ENCODE measurements at places on chromosomes 2 and 18.
A peak's percentile ranks its signal among the peaks of the same experiment; 100 is the strongest.

DNA sequence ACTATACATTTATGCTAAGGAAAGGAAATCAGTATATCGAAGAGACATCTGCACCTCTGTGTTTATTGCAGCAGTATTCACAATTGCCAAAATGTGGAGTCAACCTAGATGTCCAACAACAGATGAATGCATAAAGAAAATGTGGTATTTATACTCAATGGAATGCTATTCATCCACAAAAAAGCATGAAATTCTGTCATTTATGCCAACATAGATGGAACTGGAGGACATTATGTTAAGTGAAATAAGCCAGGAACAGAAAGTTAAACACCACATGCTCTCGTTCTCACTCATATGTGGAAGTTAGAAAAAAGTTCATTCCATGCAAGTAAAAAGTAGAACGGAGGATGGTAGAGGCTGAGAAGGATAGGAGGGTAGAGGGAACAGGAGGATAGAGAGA, 59.5 kb downstream of the TWSG1 start:
- no peak for DNase-seq

DNA sequence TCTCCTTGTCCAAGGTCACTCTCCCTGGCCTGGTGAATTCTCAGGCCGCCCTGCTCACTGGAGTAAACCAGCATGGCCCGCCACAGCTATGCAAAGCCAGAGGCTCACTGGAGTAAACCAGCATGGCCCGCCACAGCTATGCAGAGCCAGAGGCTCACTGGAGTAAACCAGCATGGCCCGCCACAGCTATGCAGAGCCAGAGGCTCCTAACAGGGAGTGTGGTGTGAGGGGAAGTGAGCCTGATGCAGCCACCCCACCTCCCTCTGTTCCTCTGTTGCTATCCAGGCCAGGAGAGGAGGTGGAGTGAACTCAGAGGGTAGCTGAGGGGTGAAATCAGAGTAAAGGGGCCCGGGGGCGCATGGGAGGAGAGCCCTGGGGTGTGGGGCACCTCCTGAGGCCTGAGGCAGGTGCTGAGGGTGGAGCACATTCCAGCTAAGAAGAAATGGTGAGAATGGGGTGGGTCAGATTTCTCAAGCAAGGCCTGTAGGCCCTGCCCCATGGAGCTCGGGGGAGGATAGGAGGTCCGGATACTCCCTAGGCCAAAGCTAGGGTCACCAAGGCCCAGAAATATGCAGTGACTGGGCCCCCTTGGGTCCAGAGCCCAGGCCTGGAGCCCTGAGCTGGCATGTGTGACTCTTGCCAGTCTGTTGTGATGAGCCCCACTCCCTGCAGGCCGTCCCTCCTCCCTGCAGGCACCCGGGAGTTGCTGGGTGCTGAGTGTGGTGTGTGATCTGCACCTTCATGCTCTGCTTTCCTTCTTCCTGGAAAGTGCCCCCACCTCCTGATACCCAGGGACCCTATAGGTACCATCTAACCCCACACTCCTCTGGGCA, 1.5 kb downstream of the ATP6V1B1 start:
- DNase-seq, result no peak

GRCh38 chr2:110678457-110679336, 834 bp upstream of the BUB1 start:
- DNase-seq, result peak; percentile 53

- no peak for DNase-seq
These were observed 175.3 kb upstream of the THUMPD2 start for GRCh38 chr2:39954346-39954745.

DNA sequence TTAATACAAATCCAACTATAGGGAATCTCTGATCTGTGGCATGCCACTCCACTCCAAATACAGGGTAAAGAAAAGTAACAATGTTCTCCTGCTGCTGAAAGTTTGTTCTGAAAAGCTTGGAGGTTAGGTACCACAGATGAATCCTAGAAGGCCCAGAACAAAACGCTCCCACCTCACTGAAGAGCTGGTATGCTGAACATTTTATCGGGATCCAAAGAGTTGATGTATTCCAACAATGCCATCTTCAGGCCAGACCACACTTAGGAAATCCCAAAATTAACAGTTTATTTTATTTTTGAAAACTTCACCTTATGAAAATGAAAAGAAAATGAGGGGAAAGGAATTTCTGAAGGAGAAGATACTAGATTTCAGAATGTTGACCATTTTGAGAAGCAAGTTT, 145.1 kb upstream of the CDH19 start:
- no peak for DNase-seq

- no peak for DNase-seq
These were observed 886.2 kb upstream of the NRXN1 start for GRCh38 chr2:51918113-51918512.

DNA sequence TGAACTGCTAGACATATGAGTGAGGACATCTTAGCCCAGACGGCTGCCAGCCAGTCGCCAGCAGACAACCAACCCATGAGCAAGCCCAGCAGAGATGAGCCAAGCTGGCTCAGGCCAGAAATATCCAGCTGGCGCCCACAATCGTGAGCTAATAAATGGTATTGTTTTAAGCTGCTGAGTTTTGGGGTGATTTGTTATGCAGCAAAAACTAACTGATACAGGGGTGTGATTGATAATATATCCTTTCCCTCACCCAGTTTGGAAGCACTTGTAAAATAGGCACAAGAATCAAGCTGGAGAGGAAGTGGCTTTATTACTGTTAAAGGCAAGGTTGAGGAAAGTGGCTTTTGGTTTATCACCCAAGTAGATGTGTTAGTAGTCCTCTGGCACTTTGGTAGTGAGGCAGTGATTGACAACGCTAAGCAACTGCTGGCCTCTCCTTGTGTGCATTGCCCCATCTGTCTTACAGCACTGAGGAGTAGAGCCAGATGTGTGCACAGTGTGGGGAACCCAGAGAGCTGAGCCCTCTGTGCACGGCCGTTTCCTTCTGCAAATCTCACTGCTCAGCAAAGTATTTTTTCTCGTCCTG, 110.1 kb downstream of the MYO1B start:
- DNase-seq, result no peak

DNA sequence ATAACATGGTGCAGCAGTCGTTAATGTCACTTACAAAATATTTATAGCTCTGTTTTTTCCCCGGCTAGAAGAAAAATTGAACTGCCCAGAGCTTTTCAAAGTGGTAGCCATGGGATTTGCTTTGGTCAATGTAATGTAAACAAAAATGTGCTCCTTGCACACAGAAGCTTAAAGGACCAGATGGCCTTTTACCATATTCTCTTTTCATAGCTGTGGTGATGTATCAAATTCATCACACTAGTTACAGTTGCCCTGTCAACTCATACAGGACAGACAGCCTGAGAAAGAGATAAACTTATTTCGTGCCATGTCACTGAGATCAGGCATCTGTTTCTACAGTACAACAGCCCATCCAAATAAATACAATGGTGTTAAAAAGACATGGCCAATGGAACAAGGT, 368.1 kb upstream of the CDH19 start:
- DNase-seq, result no peak

GRCh38 chr2:237044281-237044680, 41.4 kb upstream of the COPS8 start:
- DNase-seq, result no peak

All from urothelium cell line (cell line).